Stimulated activated CD8-positive, alpha-beta memory T cell treated with anti-CD3 and anti-CD28 coated beads, Interleukin-15, amount 100 ng/mL, for 24 hours (primary cell): ENCODE measurements at places on chromosomes 12 and 14.

- no peak for DNase-seq
These were observed 14.6 kb upstream of the MIA2 start for GRCh38 chr14:39219075-39219499.

- DNase-seq: no peak
These were observed 14.6 kb downstream of the RAPGEF3 start for GRCh38 chr12:47744005-47744651.

GRCh38 chr14:77507762-77508161 is 9.1 kb upstream of the ISM2 start:
- DNase-seq: no peak

DNA sequence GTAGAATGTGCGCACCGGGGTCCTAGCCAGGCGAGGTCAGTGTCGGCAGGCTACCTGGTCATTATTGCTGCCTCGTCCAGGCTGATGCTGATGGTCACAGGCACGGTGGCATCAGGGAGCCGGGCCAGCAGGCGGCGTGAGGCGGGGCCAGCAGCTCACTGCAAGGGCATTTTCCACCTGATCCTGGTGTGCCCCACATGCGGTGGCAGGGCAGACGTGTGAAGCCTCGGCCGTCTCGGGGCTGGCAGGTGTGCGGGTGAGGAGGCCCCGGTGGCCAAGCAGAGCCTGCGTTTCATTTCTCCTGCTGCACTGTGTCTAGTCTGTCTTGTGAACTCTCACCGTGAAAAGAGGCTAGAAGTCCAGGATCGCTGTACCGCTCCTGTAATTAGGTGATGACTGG is 12.0 kb upstream of the AMN start:
- DNase-seq: no peak

DNA sequence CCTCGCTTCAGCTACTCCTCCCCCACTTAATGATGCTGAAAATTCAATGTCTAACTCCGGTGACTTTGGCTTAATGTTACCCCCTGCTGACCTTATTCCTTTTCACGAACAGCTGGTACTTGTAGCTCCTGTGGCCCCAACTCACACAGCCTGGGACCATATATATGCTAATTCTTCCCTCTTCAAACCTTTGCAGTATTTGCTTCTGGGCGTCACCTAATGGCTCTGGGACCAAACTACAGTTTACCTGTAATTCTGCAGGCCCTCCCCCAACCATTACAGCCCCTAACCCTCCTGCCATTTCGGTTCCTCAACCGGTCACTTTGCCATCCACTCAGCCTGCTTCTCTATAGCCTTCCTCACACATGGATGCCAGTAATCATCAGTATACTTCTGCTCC is 29.6 kb upstream of the C12orf75 start:
- no peak for DNase-seq
